ENCODE measurements at places on chromosomes 6 and 20.

DNA sequence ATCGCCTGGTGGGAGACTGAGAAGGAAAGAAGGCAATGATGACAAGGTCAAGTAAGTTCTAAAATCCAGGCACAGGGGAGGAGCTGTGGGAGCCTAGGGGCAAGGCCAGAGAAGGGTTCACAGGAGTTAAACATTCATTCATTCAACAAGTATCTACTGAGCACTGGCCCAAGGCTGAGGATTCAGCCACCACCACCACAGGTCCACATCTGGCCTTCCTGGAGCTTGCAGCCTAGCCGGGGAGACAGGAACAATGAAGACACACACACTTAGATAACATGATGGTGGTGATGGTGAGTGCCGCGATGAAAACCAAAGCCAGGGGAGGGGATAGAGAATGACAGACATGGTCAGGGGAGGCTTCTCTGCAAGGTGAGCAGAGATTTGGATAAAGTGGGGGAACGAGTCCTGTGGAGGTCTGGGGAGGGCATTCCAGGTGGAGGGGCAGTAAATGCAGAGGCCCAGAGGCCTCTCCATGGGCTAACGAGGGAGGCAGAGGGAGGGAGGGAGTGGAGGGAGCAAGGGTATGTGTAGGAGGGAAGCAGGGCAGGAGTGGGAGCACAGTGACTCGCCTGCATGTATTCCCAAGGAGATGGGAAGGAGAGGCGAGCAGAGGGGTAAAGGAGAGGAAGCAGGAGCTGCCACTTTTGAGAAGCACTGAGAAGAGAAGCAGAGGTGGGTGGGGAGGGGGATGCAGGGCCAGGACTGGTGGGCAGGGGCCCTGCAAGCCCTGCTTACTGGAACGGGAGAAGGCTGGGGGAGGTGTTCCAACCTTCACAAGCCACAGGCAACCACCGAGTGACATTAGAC lies 10.5 kb upstream of the RSPO4 start:
- DNase-seq = no peak

GRCh38 chr6:43092635-43093034 lies 16.5 kb downstream of the PTK7 start:
- DNase-seq = no peak

DNA sequence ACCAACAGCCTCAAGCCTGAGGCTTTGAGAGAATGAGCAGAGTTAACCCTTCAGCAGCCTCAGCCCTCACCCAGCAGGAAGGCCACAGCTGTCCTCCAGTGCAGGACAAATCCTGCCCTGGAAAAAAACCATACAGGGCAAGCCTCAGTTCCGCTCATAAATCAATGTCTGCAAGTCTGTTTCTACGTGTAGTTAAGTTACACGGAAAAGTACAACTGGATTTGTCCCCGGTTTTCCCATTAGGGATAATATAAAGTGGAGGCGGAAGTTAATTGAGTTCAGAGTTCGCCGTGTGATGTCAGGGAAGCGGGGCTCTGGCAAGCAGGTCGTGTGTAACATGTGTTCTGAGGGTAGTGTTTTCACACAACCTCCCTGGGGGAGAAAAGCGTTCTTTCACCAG lies 44.2 kb upstream of the EYA2 start:
- no peak for DNase-seq

- DNase-seq = no peak
Measured at GRCh38 chr6:25692472-25692871, 40.5 kb downstream of the SCGN start.

DNA sequence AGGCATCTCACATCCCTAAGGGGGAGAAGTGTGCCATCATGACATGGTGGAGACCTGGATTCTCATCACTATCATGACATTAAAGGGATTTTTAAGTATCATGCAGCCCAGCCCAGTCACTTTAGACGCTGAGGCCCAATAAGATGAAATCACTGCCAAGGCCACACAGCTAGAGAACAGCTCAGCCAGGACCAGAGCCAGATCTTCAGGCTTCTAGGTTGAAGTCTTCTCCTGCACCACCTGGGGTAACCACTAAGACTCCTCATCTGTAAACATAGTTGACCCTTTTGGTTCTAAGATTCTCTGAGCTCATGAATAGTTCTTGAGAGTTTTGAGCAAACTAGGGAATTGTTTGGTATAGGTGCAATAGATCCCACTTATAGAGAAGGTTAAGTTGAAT lies 125.1 kb downstream of the TCP11 start:
- DNase-seq = no peak

Data from stimulated activated CD4-positive, alpha-beta T cell treated with anti-CD3 and anti-CD28 coated beads, Interleukin-4, amount 100 ng/mL, for 4 hours (primary cell).